ENCODE measurements at places on chromosomes 1 and 21.

GRCh38 chr1:233379869-233380438 is 52.4 kb downstream of the MAP3K21 start:
- no peak for DNase-seq

GRCh38 chr1:156726549-156727226 is 1.6 kb upstream of the METTL25B start:
- DNase-seq, result peak; percentile 87

- peak; percentile 73 for DNase-seq
Observed at GRCh38 chr1:228691926-228692325, 43.4 kb upstream of the RHOU start.

- DNase-seq, result no peak
Observed at GRCh38 chr1:117930484-117930883, 945 bp downstream of the WDR3 start.

DNA sequence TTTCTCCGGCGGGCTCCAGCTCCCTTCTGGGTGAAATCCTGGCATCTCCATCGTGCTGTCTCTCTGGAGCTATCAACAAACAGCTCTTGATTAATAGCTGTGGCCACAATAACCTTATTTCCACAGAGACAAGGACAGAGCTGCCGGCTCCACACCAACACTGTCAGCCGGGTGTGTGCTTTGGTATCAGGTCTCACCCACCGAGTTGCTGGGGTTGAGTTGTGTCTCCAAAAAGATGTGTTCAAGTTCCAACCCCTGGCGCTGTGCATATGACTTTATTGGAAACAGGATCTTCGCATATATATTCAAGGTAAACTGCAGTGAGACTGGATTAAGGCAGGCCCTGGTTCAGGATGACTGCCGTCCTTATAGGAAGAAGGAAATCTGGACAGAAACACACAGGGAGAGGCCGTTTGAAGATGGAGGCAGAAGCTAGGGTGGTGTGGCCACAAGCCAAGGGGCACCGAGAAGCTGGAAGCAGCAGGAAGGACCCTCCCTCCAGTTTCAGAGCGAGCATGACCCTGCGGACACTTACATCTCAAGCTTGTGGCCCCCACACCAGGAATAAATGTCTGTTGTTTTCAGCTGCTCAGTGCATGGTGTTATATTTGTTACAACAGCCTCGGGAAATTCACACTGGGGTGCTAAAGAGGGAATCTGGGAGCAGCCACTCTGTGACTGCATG is 88.4 kb upstream of the TMPRSS2 start:
- no peak for DNase-seq

DNA sequence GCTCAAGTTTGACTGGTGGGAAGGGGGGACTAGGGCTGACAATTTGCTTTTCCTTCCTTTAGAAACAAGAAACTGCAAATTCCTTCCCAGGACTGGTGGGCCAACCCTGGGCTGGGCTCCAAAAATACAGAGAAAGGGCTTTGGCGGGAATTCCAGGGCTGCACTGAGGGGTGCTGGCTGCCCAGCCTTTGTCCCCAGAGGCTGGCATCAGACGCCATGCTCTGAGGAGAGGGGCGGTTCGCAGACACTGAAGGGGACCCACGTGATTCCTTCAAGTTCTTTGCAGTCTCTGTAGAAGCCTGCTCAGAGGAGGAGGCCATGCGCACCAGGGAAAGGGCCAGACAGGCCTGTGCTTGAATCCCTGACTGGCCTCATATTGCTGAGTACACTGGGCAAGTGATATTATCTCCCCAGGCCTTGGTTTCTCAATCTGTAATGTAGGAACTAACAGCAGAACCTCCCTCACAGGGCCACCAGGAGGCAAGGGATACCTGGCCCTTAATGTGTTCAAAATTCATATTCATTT is 119.5 kb downstream of the EPHB2 start:
- DNase-seq, result no peak

DNA sequence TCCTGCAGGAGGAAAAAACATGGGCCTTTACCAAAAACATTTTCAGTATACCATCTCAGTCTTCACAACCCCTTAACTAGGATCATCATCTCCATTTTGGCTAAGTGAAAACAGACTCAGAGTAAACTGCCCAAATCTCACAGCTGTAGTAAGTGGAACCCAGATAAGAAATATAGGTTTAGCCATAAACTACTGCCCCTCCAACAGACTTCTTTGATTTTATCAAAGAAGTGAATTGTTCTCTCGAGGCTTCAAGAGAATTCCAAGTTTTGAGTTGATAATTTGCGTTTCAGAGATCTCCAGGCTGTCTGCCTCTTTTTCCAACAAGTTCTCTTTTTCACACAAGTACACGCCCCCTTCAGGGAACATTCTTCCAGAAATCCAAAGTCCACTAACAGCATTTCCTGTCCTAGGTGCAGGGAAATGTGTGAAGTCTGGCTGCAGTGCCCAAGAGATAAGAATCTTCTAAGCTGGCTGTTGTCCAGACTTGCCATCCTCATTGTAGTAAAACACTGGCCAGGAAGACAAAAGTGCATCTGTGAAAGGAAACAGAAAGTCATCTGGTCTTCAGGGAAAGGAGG is 30.8 kb downstream of the RNF19B start:
- no peak for DNase-seq

- no peak for DNase-seq
Observed at GRCh38 chr21:38067086-38067739, 151.0 kb upstream of the KCNJ6 start.

- no peak for DNase-seq
Observed at GRCh38 chr1:197663162-197663953, 111.9 kb downstream of the DENND1B start.

- DNase-seq, result no peak
Observed at GRCh38 chr1:239008568-239008967, 377.8 kb upstream of the CHRM3 start.

- DNase-seq, result no peak
Observed at GRCh38 chr1:43274804-43275180, 5.0 kb downstream of the TMEM125 start.

DNA sequence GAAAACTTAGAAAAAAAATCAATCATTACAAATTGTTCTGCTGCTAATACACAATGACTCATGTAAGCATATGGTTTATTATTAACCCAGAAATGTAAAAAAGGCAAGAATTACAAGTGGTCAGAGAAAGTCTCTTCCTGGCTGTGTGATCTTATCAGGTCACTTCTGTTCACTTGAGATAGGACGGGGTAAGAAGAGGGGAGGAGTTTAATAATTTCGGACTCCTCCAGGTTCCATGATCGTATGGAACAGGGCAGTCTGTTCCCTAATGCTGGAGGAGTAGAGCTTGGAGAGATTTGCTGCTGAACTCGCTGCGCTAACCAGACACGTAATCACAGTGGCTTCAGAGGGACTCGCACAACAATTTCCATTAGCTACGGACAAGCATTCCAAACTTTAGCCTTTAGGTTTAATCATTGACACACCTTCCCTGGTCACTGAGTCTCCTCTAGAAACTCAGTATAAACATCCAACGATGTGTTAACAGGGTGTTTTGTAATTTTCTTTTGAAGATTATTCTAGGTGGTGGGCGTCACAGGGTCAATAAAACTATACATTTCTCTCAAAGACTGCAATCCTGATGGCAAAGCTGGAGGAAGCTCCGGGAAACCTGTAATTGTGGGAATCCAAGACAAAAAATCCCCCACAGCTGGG is 1.3 kb downstream of the CRYZ start:
- no peak for DNase-seq
